ENCODE measurements at places on chromosomes 5 and 9.

- DNase-seq = no peak
Measured at GRCh38 chr9:127538849-127539258, 73.2 kb upstream of the STXBP1 start.

- DNase-seq = no peak
Measured at GRCh38 chr9:138061631-138062030, 184.0 kb downstream of the CACNA1B start.

DNA sequence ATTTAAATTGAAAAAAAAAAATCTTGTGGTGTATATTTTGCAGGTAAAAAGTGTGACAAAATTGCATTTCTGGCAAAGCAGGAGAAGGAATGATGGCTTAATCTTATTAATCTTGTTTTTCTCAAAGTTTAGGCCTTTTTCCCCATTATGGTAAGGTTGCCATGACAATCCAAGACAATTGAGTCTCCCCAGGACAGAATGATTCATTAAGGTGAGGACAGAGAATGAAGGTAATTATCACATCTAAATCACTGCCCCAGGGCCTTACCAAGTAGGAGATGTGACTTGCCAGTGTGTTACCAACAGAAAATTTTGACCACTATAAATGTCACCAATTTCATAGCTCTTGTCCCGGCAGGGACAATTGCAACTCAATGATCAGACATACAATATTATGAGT lies 439.2 kb downstream of the DNAH5 start:
- no peak for DNase-seq

- DNase-seq = no peak
Measured at GRCh38 chr5:62316176-62316502, 10.1 kb downstream of the KIF2A start.

- no peak for DNase-seq
Measured at GRCh38 chr9:137521405-137521985, 28.7 kb downstream of the PNPLA7 start.

- DNase-seq = no peak
Measured at GRCh38 chr9:25948182-25948581, 269.9 kb upstream of the TUSC1 start.

GRCh38 chr5:43236653-43237355 lies 44.8 kb downstream of the NIM1K start:
- no peak for DNase-seq

- no peak for DNase-seq
Measured at GRCh38 chr9:12640016-12640587, 53.1 kb upstream of the TYRP1 start.

DNA sequence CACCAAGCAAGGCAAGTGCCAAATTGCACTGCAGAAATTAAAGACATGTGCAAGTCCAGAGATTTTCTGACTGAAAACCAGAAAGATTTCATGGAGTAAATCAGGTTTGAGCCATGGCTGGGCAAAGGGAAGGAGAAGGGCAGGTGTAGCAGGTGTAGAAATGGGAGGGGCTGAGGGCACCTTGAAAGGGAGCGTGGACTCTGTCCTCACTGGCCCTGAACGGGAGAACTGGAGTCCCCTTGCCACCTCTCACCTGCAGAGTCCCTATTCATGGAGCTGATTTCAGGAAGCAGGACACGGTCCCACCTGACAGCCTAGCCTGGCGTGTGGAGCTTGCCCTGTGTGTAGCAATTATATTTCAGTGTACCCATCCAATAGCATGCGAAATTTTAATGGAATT lies 46.3 kb downstream of the UBE2QL1 start:
- no peak for DNase-seq

DNA sequence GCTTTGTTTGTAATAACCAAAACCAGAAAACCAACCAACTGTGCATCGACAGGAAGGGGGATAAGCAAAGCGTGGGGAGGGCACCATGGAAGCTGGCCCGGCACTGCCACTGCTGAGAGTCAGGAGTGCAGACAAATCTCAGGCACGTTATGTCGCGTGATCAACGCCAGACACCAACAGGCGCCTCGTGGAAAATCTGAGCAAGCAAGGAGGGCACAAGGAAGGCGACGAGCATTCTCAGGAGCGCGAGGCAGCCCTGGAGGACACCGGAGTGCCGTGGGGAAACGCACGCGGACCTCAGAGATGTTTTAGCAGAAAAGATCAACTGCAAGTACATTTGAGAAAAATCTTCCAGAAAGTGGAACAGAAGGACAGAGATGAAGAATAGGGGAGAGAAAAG lies 15.1 kb upstream of the NSMF start:
- DNase-seq = no peak

DNA sequence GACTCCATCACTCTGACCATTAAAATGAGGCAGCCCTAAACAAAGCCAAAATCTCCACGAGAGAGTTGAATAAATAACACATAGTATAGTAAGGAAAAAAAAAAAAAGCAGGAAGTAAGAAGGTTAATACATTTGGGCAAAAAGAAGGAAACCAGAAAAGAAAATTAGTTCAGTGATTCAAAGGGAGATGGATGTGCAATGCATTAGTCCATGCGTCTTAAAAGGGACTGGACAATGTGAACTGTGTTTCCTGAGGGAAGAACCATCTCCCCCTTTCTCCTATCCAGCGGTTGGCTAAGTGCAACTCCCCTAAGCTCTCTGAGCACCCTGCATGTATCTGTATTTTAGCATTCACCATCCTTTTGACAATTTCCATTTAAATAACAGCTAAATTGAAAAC lies 1.4 kb downstream of the ANKRA2 start:
- DNase-seq = no peak

GRCh38 chr9:19689328-19690101 lies 99.3 kb downstream of the SLC24A2 start:
- DNase-seq = no peak

GRCh38 chr5:51958473-51958872 lies 575.2 kb downstream of the ISL1 start:
- no peak for DNase-seq

DNA sequence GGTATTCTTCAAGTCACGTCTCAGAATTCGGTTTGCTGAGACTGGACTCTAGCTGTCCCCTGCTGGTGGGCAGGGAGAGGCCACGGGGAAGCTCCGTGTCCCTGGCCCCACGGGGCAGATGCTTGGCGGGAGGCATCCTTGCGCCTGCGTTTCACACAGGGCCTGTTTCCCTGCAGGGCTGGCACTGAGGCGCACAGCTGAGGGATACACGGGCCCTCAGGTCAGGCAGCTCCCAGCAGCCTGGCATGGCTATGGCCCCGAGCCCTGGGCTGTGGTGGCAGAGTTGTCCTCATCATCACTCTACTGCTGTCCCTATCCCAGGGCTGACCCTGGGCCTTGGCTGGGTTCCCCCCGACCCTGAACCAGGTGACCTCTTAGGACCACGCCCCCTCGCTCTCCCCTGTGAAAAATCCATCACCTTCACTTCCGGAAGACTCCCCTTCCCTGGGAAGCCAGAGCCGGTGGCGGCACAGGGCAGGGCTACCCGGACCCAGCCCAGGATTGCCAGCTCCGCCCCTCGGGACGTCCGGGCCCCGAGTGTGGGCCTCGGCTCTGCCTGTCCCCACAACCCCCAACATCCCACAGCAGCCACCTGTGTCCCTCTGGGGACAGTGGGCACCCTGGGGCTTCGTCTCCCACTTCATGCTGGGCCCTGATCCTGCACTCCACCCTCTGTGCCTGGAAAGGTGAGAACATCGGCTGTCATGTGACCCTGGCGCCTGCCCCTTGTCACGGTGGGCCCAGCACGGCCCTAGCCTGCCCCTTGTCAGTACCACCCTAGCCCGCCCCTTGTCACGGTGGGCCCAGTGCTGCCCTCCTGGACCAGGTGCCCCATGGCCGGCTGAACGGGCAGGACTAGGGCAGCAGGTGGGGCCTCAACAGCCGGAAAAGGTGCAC lies 5.0 kb downstream of the DPP7 start:
- no peak for DNase-seq

- DNase-seq = no peak
Measured at GRCh38 chr5:125823572-125823971, 599.6 kb upstream of the GRAMD2B start.

DNA sequence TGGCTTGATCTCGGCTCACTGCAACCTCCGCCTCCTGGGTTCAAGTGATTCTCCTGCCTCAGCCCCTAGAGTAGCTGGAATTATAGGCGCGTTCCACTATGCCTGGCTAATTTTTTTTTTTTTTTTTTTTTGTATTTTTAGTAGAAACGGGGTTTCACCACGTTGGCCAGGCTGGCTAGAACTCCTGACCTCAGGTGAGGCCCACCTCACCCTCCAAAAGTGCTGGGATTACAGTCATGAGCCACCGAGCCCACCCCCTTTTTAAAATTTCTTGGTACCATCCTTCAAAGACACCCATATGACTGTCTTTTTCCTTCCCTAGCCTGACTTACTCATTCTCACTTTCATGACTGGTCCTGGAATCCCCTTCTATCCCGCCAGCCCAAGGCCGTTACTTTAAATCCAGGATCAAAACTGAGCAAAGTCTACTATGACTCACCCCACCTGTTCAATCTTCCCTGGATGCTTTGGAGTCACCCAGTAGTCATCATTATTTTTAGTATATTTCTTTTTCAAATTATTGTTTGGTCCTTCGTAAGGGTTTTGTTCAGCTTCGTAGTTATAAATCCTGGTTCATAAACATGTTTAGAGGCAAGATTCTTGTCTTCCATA lies 1.2 kb upstream of the TBCA start:
- DNase-seq = no peak

DNA sequence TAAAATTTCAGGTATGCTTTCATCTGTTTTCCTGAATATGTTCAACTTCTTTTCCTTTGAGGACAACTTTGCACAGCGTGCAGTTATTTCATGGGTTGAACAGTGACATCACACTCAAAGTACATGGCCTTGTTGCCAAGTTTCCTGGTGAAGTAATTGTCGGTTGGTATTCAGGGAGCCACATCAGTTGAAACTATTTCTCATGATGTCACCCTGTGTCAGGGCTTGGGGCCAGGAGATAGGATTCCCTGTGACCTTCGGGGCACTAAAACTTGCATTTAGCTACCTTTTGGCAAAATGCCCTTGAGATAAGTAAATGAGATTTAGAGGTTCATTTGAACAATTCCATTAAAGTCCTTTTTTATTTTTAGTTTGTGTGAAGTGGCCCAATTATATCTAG lies 383.9 kb downstream of the SH3GL2 start:
- no peak for DNase-seq

- no peak for DNase-seq
Measured at GRCh38 chr5:1777281-1778137, 22.1 kb downstream of the MRPL36 start.

- DNase-seq = no peak
Measured at GRCh38 chr5:33074548-33074947, 363.4 kb downstream of the NPR3 start.

GRCh38 chr9:15837079-15837679 lies 284.3 kb downstream of the CCDC171 start:
- DNase-seq = no peak

GRCh38 chr9:35172878-35173277 lies 11.1 kb downstream of the UNC13B start:
- no peak for DNase-seq

Measured in activated T-helper 1 cell treated with anti-CD3 and anti-CD28 coated beads, Interleukin-2, amount 50 U/mL, for 16 hours (primary cell).